Ascending aorta (tissue), 2 donors: ENCODE measurements at places on chromosomes 16 and 17. TPM values are rescaled to one million over a fixed set of nuclear protein-coding genes. Genes with fewer than 3 reads are reported as not detected.

- H3K27me3 ChIP-seq = no peaks in the 10 kb centered on the region
- H3K36me3 ChIP-seq = no peaks in the 10 kb centered on the region
- H3K27ac ChIP-seq = no peak overlapping the region
- peaks cover 4% of the 10 kb centered on the region for H3K4me1 ChIP-seq
- H3K4me3 ChIP-seq = peak overlapping the region; percentile 6
- no peak for DNase-seq
Observed at GRCh38 chr16:28495098-28495793, 803 bp downstream of the APOBR start.

The NPIPA2 gene
- total RNA-seq = not detected

DNA sequence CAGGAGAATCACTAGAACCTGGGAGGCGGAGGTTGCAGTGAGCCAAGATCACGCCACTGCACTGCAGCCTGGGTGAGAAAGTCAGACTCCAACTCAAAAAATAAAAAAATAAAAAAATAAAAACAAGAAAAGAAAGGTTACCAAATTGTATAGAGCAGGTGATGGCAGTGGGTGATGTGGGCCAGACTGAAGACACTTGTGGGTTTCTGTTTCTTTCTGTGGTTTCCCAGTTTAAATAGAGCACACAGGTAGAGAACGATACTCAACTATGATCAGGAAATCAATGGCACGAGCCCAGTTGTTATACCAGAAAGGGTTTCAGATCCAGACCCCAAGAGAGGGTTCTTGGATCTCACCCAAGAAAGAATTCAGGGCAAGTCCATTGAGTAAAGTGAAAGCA, 32.6 kb downstream of the NUBP1 start:
- no peak overlapping the region for H3K4me3 ChIP-seq
- no peak overlapping the region for H3K27ac ChIP-seq
- H3K4me1 ChIP-seq = no peaks in the 10 kb centered on the region
- no peaks in the 10 kb centered on the region for H3K36me3 ChIP-seq
- no peaks in the 10 kb centered on the region for H3K27me3 ChIP-seq

The GINS3 gene
- total RNA-seq = 21.8 TPM

- no peak overlapping the region for H3K27ac ChIP-seq
- no peaks in the 10 kb centered on the region for H3K27me3 ChIP-seq
- no peak for DNase-seq
- H3K4me3 ChIP-seq = no peak overlapping the region
- no peaks in the 10 kb centered on the region for H3K36me3 ChIP-seq
Observed at GRCh38 chr17:9872852-9873251, 32.2 kb downstream of the RCVRN start.

GRCh38 chr17:17351901-17352781, 49.0 kb downstream of the NT5M start:
- no peak for DNase-seq
- H3K27me3 ChIP-seq = peaks cover 4% of the 10 kb centered on the region
- no peak overlapping the region for H3K4me3 ChIP-seq
- no peak overlapping the region for H3K27ac ChIP-seq
- no peaks in the 10 kb centered on the region for H3K36me3 ChIP-seq

- peaks cover 11% of the 10 kb centered on the region for H3K36me3 ChIP-seq
- no peak overlapping the region for H3K4me3 ChIP-seq
- no peaks in the 10 kb centered on the region for H3K27me3 ChIP-seq
Observed at GRCh38 chr17:82188001-82188961, 24.4 kb downstream of the CCDC57 start.

The GPRC5B gene
- total RNA-seq = 15.6 TPM

DNA sequence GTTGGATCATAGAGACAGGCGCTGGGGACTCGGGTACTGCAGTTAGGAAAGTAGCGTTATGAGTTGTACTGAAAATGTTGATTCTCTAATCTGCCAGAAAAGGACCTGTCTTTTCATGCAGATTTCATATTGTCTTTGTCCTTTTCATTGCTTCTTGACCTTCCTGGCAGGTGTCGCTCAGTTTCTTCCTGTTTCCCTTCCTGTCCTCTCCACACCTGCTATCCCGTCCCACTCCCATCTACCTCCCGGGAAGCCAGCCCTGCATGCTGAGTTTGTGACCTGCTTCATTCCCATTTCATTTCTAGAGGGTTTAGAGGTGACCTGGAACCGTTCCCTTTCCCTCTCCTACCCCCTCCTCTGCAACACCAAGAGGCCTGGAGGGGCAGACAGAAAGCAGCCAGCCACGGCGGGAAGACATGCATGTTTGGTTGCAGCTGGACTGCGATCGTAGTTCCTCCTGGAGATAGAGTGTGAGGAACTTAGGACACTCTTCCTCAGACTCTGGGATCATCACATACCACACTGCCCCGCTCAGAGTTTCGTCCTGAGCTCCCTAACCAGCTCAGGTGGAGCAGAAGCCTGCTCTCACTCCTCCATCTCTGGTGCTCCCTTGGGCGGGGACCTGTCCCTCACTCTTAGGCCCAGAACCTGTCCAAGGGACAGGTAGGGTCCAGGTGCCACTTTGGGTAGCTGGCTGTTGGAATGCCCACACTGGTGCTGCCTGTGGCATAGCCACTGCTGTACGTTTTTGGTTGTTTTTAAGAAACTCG, 23.9 kb upstream of the ARHGAP23 start:
- H3K27ac ChIP-seq = no peak overlapping the region
- DNase-seq = no peak

DNA sequence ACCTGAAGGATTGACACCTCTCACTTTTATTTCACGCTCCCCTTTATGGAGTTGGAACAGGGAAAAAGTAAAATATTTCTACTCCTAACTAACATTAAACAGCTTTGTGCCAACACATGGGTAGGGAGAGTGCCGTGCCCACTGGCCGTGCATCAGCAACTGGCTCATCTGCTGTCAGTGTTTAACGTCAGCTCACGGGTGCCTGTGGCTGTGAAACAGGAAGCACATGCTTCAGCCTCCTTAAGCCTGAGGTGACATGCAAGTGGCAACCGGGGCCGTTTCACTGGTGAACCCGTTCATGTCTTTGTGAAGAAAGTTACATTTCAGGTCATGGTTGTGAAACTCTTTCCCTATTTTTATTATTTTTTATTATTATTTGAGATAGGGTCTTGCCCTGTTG, 3.2 kb downstream of the SPG7 start:
- peaks cover 21% of the 10 kb centered on the region for H3K4me1 ChIP-seq
- peaks cover 56% of the 10 kb centered on the region for H3K36me3 ChIP-seq
- no peak overlapping the region for H3K27ac ChIP-seq
- DNase-seq = no peak

- DNase-seq = no peak
- H3K27ac ChIP-seq = no peak overlapping the region
- H3K36me3 ChIP-seq = peaks cover 36% of the 10 kb centered on the region
- no peaks in the 10 kb centered on the region for H3K27me3 ChIP-seq
Observed at GRCh38 chr17:46064460-46064859, 65.4 kb downstream of the STH start.

DNA sequence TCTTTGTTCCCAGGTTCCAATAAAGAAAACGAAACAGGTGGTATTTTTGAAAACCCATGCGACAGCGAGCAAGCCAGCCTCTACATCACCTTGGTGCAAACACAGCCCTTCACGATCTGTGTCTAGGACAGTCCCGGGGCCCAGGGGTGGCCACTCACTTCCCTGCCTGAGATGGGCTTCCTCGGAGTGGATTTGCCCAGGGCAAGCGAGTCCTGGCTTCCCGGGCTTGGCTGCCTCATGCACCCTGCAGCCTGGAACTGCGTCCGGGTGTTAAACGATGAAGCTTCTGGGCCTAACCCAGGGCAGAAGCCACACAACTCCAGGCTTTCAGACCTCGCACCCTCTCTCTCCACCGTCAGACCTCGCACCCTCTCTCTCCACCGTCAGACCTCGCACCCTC, 66.0 kb downstream of the RPH3AL start:
- no peak overlapping the region for H3K4me3 ChIP-seq
- H3K27me3 ChIP-seq = no peaks in the 10 kb centered on the region
- H3K36me3 ChIP-seq = no peaks in the 10 kb centered on the region
- no peak overlapping the region for H3K27ac ChIP-seq
- peak; percentile 46 for DNase-seq
- no peaks in the 10 kb centered on the region for H3K4me1 ChIP-seq

The IGF2BP1 gene
- not detected for total RNA-seq

DNA sequence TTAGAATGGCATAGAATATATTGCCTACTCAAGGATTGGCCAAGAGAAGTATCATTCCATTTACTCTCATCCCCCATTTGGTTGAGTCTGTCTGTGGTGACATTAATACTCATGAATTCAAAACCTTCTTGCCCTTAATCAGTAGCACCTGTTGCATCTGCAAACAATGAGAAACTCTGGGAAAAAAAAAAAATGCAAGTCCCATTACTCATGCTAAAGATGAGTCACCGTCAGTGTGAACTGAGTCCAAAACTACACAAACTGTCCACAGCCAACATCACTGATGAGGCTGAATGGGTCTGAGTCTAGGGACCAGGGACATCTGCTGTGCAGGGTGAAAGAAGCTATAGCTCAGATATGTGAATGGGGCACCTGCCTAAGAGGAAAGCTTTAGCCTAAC, 96.9 kb upstream of the ADAMTS18 start:
- H3K27me3 ChIP-seq = no peaks in the 10 kb centered on the region
- H3K4me1 ChIP-seq = no peaks in the 10 kb centered on the region
- no peak for DNase-seq

- DNase-seq = no peak
- H3K27ac ChIP-seq = no peak overlapping the region
- H3K4me1 ChIP-seq = no peaks in the 10 kb centered on the region
- no peaks in the 10 kb centered on the region for H3K36me3 ChIP-seq
- H3K4me3 ChIP-seq = no peak overlapping the region
Observed at GRCh38 chr17:78965491-78965924, 14.2 kb downstream of the LGALS3BP start.

DNA sequence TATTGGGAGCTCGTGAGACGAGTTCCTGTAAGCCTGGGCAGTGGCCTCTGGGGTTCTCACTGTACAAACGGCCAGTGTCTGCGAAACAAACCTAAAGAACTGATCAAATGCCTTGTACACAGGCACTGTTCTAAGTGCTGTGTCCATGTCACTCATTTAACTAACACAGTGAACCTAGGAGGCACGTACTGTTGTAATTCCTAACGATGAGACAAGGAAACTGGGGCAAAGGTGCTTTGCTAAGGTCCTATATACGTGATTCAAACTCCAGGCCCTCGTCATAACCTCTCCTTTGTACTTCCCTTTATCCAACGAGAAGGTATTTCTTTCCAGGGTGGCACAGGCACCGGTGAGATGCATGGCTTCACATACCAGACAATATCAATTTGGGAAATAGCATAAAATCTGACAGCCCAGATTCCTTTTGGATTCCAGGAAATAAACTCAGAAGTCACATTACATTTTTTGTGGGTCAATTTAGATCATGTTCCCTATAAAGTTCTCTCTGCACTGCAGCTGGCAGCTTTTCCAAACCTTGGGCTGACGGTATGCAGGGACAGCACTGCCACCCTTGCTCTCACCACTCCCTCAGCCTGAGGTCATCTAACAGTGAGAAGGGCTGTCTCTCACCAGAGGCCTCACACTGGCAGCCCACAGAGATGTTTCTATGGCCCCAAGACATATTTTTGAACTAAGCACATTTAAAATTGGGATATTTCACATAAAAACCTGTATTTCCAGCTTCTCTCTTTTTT, 18.3 kb downstream of the GLYR1 start:
- H3K4me3 ChIP-seq = no peak overlapping the region
- DNase-seq = no peak
- H3K36me3 ChIP-seq = peaks cover 96% of the 10 kb centered on the region
- no peak overlapping the region for H3K27ac ChIP-seq

GRCh38 chr17:606508-607250, 108.0 kb downstream of the VPS53 start:
- H3K36me3 ChIP-seq = peaks cover 12% of the 10 kb centered on the region
- no peak for DNase-seq
- H3K27ac ChIP-seq = no peak overlapping the region
- no peaks in the 10 kb centered on the region for H3K27me3 ChIP-seq

The EEF2KMT gene
- 2.8 TPM for total RNA-seq

The CSH2 gene
- not detected for total RNA-seq

The DCTPP1 gene
- total RNA-seq = 7.2 TPM

The PSMD3 gene
- 93.1 TPM for total RNA-seq

The CTRB1 gene
- total RNA-seq = not detected

- no peaks in the 10 kb centered on the region for H3K36me3 ChIP-seq
- no peak overlapping the region for H3K4me3 ChIP-seq
- H3K27ac ChIP-seq = no peak overlapping the region
- no peak for DNase-seq
- no peaks in the 10 kb centered on the region for H3K4me1 ChIP-seq
Observed at GRCh38 chr16:46947900-46948547, 25.4 kb downstream of the DNAJA2 start.

DNA sequence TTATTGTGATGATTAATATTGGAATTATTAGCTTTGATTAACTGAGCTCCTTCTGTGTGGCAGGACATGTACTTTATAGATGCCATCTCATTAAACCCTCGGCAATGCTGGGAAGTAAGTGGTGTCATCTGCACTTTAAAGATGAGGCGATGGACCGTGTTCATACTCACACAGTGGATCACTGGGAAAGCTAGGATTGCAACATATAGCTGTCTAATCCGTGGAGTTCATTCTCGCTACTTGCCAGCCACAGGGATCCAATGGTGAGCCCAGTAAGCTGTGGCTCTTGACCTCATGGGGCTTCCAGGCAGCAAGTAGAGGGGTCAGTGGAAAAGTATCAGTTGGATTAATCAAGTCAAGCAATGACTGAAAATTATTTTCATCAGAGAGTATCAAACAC, 587.9 kb downstream of the CDH13 start:
- no peak overlapping the region for H3K27ac ChIP-seq
- no peaks in the 10 kb centered on the region for H3K4me1 ChIP-seq
- H3K4me3 ChIP-seq = no peak overlapping the region

DNA sequence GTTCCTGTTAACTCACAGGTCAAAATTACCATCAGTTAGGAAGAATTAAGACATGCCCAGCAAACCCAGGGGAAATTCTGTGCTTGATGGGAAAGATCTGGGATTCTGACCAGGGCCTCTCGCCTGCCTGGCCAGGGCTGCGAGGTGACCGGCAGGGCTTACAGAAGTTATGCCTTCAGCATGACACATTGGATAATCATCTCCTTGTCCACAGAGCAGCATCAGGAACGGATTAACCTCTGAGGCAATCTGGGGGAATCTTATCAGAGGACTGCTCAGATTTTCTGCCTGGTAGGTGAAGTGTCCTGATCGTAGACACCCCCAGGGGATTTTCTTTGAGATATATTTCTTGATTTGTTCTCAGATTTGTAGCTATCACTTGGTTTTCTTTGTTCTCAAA, 172.5 kb downstream of the HS3ST3A1 start:
- no peaks in the 10 kb centered on the region for H3K4me1 ChIP-seq
- no peaks in the 10 kb centered on the region for H3K36me3 ChIP-seq
- no peaks in the 10 kb centered on the region for H3K27me3 ChIP-seq
- H3K4me3 ChIP-seq = no peak overlapping the region
- H3K27ac ChIP-seq = no peak overlapping the region
- DNase-seq = no peak

- no peaks in the 10 kb centered on the region for H3K4me1 ChIP-seq
- H3K36me3 ChIP-seq = peaks cover 12% of the 10 kb centered on the region
- H3K27ac ChIP-seq = no peak overlapping the region
- no peak for DNase-seq
Observed at GRCh38 chr17:35368081-35368830, 5.2 kb downstream of the SLFN11 start.

GRCh38 chr17:35088356-35088880, 24.9 kb upstream of the RFFL start:
- peaks cover 2% of the 10 kb centered on the region for H3K4me1 ChIP-seq
- no peak for DNase-seq
- no peaks in the 10 kb centered on the region for H3K27me3 ChIP-seq

The CMIP gene
- total RNA-seq = 110 TPM

The KIF2B gene
- total RNA-seq = not detected

GRCh38 chr17:29090108-29090507, 47.2 kb downstream of the PIPOX start:
- H3K27me3 ChIP-seq = no peaks in the 10 kb centered on the region
- no peak for DNase-seq
- H3K4me1 ChIP-seq = no peaks in the 10 kb centered on the region
- peaks cover 97% of the 10 kb centered on the region for H3K36me3 ChIP-seq
- no peak overlapping the region for H3K27ac ChIP-seq
